ENCODE measurements at places on chromosomes 16 and 17. TPM values are rescaled to one million over a fixed set of nuclear protein-coding genes. Genes with fewer than 3 reads are reported as not detected.

- DNase-seq = no peak
Observed at GRCh38 chr17:58944166-58944565, 162.5 kb downstream of the TRIM37 start.

Gene SMPD3
- polyA plus RNA-seq = 1.5 TPM

GRCh38 chr17:4593021-4593421 lies 8.7 kb downstream of the SMTNL2 start:
- no peak for DNase-seq

DNA sequence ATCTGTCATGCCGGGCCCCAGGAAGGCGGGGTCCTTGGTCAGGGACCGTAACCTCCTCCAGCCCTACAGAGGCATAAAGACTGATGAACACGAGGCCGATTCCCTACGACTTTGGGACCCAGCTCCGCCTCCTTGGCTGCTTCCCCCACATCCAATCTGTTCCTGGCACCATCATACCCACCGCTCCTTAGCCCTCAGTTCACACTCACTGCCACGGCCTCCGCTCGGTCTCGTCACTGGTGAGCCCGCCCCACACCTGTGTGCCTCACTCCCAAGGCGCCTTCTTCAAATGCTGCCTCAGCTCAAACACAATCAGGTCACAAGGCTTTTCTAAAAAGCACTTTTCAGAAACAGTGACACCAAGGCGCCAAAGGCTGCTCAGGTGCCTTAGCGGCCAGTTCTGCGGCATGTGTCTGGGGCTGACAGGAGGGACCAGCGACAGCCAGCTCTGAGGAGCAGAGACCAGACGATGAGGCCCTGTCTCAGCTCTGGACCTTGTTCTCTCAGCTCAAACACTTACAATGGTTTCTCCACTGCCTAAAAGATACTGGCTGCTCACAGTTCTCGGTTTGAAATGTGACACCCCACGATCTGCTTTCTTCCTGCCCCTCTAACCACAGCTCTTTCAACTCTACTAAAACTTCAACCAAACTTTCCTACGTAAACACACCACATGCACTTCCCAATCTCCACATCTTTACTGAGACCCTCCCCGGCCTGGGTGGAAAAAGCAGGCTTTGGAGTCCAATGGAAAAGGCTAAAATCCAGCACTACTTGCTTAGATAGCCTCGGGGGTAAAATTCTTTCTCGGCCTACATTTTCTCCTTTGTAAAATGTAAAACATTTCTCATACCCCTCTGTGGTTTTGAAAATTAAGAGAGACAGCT lies 33.2 kb downstream of the CYB5D2 start:
- DNase-seq = peak; percentile 73

Measured in renal pelvis (tissue), 12 donors.